ENCODE measurements at places on chromosomes 7 and 10.

DNA sequence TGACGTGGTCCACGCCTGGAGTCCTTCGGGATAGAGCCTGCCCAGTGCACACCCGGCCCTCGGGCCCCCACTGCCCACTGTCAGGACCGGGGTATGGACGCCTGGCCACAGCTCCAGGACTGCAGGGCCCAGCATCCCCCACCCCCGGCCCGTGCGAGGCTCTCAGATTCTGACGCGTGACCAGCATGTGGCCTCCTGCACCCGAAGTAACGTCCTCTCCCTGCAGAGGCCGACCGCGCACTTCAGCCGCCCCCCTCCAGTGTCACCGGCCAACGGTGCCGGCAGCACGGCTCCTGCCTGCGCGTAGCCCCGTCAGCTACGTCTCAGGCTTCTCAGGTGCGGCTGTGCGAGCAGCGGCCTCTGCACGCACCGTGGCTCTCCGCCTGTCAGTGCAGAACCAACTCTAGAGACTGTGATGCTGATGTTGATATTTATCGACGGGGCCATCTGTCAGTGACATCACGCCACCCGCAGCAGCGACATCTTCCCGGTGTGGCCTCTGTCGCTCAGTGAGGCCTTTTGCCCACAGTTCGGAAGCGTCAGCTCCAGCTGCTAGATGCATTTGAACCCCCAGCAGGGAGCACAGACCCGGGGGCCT is 40.1 kb upstream of the ADGRA1 start:
- no peak for DNase-seq

- DNase-seq = no peak
Measured at GRCh38 chr10:22370320-22370719, 25.0 kb downstream of the SPAG6 start.

DNA sequence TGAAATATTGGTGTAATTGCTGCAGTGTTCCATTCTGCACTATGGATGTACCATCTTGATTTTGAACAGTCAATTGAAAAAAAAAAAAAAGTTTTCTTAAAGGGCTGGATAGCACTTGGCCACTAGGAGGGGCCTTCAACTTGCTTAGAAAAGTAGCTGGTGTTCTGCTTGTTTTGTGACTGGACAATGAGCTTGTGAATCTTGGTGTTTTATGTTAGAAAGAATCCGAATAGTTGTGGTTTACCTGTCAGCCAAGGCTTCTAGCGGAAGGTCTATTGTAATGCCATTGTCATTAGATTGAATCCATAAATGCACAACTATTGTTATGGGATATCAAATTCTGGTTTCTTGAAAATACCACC is 77.1 kb downstream of the BMPER start:
- DNase-seq = no peak

GRCh38 chr10:77359287-77359691 is 278.3 kb downstream of the KCNMA1 start:
- DNase-seq = no peak
